ENCODE measurements at places on chromosomes 1 and 21.

- DNase-seq: no peak
Observed at GRCh38 chr1:12340544-12340930, 110.7 kb downstream of the VPS13D start.

DNA sequence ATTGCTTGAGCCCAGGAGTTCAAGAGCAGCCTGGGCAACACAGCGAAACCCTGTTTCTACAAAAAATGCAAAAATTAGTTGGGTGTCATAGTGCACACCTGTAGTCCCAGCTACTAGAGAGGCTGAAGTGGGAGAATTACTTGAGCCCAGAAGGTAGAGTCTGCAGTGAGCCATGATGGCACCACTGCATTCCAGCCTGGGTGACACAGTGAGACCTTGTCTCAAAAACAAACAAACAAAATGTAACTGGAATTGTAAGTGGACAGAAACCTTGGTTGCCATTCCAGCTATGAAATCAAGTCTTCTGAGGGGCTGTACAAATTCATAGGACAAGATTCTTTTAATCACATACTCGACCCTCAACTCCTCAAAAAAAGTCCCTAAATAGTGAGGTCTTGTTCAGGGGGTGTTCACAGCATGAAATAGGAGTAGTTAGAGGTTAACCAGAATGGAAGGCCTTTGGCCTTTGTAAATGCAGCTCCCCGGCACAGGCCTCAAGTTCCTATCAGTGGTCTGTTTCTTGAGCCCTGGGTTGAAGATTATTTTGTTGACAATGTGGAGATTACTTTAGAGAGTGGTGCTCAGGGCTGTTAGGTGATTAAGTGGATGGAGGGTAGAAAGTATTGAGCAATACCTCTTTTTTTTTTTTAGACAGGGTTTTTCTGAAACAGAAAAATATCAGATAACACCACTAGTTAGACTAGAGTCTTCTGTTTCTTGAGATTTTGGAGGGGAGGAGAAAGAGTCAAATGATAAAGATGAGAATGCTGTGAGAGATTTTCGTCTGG lies 138.7 kb upstream of the ZNF648 start:
- DNase-seq: no peak

- DNase-seq: no peak
Observed at GRCh38 chr1:225406976-225407725, 20.7 kb downstream of the LBR start.

DNA sequence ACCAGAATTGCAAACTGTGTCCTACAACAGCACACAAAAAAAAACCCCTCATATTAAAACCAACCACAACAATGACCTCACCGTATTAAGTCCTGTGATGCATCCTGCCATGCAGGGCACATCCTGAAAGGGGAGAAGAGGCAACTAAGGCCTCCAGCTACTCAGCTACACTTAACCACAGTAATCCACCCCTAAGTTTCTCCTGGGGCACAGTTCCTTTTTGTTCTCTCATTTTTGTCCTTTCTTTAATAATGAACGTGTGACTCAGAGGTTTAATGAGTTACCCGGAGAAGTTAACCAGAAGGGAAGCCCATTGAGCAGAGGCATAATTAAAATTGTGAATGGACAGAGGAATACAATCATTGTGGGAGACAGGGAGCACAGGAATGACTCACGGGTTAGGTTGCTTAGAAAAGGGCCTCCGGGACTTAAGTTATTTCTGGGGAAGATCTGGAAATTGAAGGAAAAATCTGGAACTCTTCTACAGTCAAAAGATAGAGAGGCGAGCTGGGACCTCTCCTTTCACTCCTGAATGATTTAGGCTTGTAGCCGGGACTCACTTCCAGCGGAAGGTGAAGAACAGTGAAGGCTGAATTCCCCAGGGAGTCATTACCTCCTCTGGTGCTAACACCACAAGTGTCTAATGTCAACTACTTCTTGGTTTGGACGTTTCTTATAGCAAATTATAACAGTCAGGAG lies 36.9 kb upstream of the HIVEP3 start:
- no peak for DNase-seq

GRCh38 chr21:41887667-41888066 lies 8.5 kb upstream of the PRDM15 start:
- DNase-seq: no peak

DNA sequence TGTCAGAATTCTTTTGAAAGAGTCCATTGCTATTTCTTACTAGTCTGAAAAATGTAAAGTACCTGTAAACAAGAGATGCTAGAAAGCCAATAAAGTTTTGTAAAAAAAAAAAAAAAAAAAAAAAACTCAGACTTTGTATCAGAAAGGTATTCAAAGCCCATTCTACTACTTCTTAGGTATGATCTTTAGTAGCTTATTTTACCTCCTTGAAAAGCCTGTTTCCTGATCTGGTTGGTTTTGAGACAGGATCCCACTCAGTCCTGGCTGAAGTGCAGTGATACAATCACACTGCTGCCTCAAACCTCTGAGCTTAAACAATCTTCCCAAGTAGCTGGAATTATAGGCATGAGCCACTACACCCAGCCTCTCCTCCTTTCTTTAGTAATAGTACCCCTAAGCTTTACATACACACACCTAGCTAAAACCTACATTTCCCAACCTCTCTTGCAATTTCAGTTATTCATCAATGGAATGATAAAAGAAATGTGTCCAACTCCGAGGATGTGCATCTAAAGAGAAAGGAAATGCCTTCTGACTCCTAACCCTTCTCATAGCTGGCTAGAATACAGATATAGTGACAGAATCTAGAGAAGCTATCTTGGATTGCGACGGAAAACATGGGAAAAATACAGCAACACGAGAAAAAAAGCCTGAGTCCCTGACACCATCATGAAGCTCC lies 30.6 kb downstream of the EPS15 start:
- no peak for DNase-seq

- DNase-seq: no peak
Observed at GRCh38 chr1:24085546-24085945, 26.4 kb downstream of the MYOM3 start.

DNA sequence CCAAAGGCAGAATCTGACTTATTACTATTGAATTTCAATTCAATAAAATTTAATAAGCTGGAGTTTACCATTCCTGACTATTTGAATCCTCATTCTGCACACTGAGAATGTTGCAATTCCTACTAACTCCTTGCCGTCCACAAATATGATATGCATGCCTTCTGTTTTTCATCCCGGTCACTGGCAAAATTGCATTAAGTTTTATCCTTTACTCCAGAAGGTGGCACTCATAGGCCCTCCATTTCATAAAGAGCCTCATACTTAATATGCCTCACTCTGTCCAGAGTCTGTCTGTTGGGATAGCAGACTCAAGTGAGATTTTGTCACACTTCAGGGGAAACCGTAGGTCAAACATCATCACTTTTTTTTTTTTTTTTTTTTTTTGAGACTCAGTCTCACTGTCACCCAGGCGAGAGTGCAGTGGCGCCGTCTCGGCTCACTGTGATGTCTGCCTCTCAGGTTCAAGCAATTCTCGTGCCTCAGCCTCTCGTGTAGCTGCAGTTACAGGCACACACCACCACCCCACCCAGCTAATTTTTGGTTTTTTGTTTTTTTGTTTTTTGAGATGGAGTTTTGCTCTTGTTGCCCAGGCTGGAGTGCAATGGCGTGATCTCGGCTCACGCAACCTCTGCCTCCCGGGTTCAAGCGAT lies 27.3 kb downstream of the F11R start:
- no peak for DNase-seq

GRCh38 chr1:240491156-240491555 lies 120.8 kb downstream of the GREM2 start:
- no peak for DNase-seq

GRCh38 chr1:234619071-234619480 lies 9.1 kb upstream of the IRF2BP2 start:
- DNase-seq: no peak

GRCh38 chr21:22679207-22679606 lies 1681.0 kb downstream of the NCAM2 start:
- DNase-seq: no peak

Data from CD4-positive, alpha-beta T cell (primary cell).